ENCODE measurements at places on chromosomes 1 and 21. TPM values are rescaled to one million over a fixed set of nuclear protein-coding genes. Genes with fewer than 3 reads are reported as not detected.

Gene NBL1
- 9.7 TPM for total RNA-seq

Gene S100B
- total RNA-seq: 0.69 TPM

Gene S100A9
- not detected for total RNA-seq

Gene PTGS2
- total RNA-seq: 0.23 TPM

Gene B3GALT2
- total RNA-seq: not detected
